ENCODE measurements at places on chromosomes 2 and 18.

DNA sequence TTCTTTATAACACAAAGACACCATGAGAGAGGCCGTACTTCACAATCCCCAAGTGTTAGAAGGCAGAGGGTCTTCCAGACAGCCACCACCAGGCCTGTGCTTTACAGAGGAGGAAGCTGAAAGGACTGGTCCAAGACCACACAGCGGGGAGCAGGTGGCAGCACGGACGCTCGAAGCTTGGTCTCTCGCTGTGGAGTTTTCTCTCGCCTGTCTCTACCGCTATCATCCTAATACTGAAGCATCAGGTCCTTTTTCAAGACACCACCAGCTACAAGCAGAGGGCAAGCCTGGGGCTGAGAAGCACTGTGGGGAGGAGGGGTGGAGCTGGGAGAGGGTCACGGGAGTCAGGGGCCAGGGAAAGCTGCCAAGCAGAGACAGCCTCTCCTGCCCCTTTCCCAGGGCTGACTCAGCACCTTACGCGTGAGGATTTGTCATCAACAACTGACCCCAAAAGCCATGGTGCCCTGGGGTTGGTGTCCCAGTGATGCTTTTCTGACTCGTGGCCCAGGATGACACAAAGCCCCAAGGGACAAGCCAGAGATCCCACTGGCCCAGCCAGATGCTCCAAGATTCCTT lies 31.9 kb upstream of the FOSL2 start:
- no peak for DNase-seq

- DNase-seq = no peak
Measured at GRCh38 chr2:21770787-21771186, 647.0 kb downstream of the TDRD15 start.

DNA sequence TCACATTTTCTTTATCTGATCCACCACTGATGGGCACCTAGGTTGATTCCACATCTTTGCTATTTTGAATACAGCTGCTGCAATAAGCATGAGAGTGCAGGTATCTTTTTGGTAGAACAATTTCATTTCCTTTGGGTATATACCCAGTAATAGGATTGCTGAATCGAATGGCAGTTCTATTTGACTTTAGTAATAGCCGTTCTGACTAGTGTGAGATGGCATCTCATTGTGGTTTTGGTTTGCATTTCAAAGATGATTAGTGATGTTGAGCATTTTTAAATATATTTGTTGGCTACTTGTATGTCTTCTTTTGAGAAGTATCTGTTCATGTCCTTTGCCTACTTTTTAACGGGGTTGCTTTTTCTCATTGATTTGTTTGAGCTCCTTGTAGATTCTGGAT lies 72.3 kb downstream of the CCDC138 start:
- peak; percentile 4 for DNase-seq

- no peak for DNase-seq
Measured at GRCh38 chr2:215917953-215918620, 95.3 kb downstream of the MREG start.

GRCh38 chr18:34710934-34711333 lies 836 bp downstream of the DTNA start:
- no peak for DNase-seq

DNA sequence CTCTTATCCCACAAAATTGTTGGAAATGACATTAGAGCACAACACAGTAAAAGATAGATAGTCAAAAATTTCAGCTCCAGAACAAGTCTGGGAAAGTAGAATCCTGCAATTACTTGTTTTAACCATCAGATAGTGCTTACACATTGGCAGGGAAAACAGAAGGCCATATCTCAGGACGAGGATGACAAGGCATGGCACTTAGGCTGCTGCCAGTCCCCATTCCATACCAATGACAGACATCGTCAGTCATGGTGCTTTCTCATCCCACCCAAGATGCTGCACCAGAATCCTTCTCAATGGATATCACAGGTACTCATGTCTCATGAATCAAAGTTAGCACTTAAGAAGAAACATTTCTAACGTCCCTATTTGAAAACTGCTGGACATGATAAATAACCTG lies 187.3 kb downstream of the NCKAP5 start:
- DNase-seq = no peak

DNA sequence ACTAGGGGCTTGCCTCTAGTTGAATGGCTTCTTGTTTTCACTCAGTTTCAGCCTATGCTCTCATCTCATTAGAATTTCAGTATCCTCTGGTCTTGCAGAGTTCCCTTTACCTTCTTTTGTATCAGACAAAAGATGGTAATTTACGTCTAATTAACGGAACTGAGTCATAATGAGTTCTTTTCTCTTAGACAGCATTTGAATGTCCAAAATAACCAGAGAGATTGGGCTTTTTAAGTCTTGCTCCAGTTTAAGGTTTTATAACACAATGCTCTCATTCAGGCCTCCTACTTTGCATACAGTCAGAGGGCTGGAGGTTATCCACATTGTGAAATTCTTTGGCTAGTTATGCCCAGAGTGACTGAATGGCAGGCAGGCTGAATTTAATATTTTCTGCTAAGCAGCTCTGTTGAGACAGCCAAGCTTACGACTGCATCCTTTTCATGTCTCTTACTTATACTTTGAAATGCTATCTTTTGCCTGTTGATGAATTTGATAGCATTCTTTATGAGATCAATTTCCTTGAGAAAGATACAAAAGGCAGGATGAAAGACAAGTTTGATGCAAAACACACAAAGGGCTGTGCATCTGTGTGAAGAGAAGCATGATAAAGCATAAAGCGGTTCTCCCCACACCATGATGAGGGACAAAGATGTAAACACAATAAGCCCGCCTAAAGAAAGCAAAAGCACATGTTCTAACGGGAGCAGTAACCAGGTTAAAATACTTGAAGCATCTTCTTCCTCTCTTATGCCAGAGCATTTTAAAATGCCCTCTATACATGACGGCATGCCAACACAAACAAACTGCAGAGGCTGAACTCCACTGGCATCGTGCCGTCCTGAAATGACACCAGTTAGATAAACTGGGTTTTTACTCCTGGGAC lies 90.0 kb downstream of the CDH2 start:
- peak; percentile 48 for DNase-seq

DNA sequence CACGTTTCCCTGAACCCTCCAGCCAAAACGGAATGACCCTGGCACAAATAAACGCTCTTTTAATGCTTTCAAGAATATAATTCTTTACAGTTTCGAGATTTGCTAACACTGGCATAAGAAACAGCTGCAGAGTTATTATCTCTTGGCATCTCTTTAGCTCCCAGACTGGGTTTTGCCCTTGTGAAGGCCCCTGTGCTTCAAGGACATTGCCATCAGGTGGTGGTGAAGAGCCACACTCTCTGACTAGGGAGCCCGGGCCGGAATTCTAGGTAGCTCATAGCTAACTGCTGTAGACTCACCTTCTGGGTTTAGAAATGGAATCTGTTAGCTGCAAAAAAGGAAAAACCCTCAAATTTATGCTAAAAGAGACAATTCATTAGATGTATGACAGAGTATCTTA lies 13.3 kb upstream of the GALNT14 start:
- DNase-seq = no peak

- DNase-seq = no peak
Measured at GRCh38 chr2:43224571-43225092, 1.8 kb downstream of the ZFP36L2 start.

DNA sequence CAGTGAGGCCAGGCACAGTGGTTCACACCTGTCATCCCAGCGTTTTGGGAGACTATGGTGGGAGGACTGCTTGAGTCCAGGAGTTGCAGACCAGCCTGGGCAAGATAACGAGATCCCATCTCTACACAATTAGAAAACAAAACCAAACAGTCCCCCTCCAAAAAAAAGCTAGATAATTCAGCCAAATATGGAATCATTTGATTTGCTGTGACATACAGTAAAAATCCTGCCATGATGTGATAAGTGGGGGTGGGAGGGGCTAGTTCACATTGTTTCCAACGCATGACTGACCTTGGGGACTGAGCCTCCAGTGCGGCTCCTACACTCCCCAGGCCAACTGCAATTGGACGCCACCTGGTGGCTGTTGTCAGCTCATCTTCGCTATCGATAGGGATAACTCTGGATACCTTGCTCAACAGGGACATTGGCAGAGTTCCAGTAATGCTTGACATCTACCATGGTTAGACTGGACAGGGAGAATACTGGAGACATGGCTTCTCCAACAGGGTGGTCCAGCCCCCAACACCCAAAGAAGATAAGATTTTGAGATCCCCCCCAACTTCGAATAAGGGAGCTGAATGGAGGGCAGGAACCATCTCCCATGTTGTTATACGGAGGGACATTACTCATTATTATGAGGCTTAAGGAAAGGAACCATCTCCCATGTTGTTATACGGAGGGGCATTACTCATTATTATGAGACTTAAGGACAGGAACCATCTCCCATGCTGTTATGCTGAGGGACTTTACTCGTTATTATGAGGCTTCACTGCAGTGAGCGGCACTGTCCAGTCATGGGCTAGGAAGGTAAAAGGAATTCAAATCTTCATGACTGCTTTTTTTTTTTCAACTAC lies 135.9 kb downstream of the TGIF1 start:
- peak; percentile 46 for DNase-seq

- no peak for DNase-seq
Measured at GRCh38 chr2:189218236-189218635, 38.7 kb upstream of the COL5A2 start.

DNA sequence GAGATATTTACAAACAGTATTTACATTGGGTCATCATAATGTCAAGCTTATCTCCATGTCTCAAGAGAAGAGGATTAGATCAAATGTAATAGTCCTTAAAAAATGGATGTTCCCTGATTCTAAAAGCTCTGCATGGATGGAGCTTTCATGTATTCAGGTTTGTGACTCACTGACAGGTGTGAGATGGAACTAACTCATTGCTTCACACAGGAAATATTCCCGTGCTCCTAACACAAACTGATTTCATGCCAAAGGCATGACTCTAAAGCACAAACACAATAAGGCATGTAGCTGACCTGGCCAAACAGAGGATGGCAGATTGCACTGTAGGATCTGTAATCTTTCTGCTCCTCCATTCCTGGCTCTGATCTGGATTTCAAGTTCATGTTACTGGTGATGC lies 110.0 kb downstream of the ALK start:
- no peak for DNase-seq

DNA sequence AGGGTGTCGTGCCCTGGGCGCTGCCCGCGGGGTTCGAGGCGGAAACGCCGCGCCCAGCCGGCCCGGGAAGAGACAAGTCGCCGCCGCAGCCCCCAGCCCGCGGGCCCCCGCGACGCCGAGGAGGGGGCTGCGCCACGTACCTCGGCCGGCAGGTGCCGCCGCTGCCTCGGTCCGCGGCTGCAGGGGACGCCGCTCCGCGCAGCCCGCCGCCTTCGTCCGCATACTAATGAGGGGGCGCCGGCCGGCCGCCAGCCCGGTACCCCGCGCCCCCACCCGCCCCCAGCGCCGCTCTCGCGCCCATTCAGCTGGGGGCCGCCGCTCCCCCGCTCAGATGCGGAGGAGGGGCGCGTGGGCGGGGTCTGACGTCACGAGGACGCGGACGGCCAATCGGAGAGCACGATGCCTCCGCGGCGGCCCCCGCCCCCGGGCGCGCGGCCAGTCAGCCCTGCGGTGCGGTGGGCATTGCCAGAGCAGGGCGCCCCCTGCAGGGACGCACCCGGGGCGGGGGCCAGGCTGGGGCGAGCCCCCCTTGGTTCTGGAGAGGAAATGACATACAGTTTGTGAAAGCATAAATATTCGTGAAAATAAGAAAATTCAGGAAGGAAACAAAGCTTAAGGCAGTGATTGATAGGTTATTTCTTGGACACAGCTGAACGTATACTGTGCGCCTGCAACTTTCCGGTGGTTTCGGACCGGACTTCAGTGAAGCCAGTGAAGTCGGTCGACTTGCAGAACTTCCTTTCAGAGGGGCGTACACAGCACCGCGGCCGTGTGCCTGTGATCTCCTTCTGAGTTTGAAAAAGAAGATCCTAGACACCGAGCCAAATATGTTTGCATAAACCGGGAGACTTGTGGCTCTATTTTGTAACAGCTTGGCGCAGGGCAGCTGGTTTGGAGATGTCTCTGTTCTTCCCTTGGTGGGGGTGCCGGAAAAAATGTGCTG lies at the start of gene ST3GAL5:
TSS of gene ST3GAL5 (minus strand) at position 307 of the 943 bp plus-strand sequence. CDS start at position 222, 85 bp downstream.
- DNase-seq = no peak

GRCh38 chr18:55290898-55291297 lies 297.1 kb downstream of the TCF4 start:
- DNase-seq = no peak

DNA sequence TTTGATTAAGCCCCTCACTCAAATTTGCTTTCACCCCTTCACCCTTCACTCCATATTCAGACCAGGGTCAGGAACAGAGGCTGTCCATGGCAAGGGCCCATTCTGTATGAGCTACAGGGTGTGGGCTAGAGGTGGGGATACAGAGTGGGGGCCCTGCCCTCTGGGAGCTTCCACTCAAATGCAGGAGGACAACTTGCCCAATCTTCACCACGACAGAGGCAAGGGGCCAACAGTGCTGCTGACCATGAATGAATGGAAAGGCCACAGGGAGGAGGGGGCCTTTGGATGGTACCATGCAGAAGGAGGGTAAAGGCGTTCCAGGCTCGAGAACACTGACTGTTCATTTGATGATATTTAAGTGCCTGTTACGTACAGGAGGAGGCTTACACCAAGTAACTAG lies 22.8 kb downstream of the ADRA2B start:
- no peak for DNase-seq

GRCh38 chr2:183564726-183565125 lies 440.5 kb downstream of the NUP35 start:
- no peak for DNase-seq

- no peak for DNase-seq
Measured at GRCh38 chr2:32008805-32009515, 1.8 kb downstream of the MEMO1 start.

DNA sequence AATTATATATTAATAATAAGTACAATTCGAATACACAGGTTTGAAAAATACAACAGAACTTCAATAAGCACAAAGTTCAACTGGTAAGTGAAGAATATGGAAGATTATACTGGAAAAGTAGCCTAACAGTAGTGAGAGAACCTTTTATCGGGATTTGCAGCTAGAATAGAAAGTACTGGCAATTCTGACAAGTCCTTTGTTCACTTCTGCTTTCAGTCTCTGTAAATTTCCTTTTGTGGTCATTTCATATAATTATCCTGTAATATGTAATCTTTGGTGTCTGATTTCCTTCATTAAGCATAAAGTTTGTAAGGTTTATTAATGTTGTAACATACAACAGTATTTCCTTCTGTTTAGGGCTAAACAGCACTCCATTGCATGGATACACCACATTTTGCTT lies 67.2 kb downstream of the CUL3 start:
- DNase-seq = no peak

DNA sequence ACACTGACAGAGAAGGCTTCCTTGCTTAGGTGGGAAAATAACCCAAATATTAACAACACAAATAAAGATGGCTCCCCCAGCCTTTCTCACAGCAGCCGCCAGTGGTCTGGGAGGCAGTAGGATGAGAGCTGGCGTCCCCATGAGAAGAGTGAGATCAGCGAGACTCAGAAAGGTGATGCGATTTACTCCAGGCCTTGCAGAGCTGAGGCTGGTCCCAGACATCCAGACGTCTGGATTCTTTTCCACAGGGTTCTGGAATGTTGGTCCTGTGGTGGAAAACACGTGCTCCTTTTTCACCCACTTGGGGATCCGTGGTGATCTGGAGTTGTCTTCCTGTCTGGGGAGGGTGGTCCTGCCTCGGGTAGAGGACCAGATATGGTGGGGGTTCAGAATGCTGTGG lies 190.6 kb downstream of the CTIF start:
- DNase-seq = no peak

GRCh38 chr2:9143264-9143815 lies 63.3 kb upstream of the ASAP2 start:
- no peak for DNase-seq

Measured in GM04503 (cell line).